NCI-H460 (cell line): ENCODE measurements at places on chromosomes 5 and 9. TPM values are rescaled to one million over a fixed set of nuclear protein-coding genes. Genes with fewer than 3 reads are reported as not detected.

Gene TAS2R1
- total RNA-seq: not detected in 2 replicates

Gene FRMD3
- total RNA-seq: 2.7 TPM in 2 replicates

GRCh38 chr5:139863361-139863760 is 67.8 kb downstream of the PSD2 start:
- no peak for DNase-seq

DNA sequence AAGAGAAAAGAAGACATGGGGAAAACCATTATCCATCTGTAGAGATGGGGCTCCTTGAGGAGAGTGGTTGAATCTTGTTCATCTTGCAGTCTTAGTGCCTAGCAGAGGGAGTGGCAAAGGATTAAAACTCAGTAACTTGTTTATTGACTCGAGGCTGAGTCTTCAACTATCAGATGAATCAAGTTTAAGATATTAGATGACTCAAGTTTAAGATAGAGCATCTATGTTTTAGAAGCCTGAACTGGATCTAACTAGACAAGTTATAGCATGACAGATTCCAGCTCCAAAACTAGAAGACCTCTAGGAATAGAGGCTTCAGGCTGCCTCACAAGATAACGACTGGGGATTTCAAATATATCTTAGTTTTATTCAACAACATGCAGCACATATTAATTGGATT is 2277.2 kb upstream of the WWC1 start:
- DNase-seq: no peak

GRCh38 chr5:6728011-6728794 is 15.0 kb downstream of the TENT4A start:
- no peak for DNase-seq

- DNase-seq: peak; percentile 81
Observed at GRCh38 chr9:129752900-129753729, at the start of gene PTGES. PTGES (minus strand) TSS chr9:129753042; CDS start chr9:129753012, 30 bp downstream.
